Activated gamma-delta T cell treated with anti-CD3 and anti-CD28 coated beads, Interleukin-2, amount 50 U/mL, for 16 hours (primary cell): ENCODE measurements at places on chromosomes 5 and 9.
A peak's percentile ranks its signal among the peaks of the same experiment; 100 is the strongest.

- no peak for DNase-seq
These were observed 103.7 kb downstream of the EHMT1 start for GRCh38 chr9:137722481-137722880.

- peak; percentile 55 for DNase-seq
These were observed 865 bp upstream of the SLC22A4 start for GRCh38 chr5:132293066-132293991.

DNA sequence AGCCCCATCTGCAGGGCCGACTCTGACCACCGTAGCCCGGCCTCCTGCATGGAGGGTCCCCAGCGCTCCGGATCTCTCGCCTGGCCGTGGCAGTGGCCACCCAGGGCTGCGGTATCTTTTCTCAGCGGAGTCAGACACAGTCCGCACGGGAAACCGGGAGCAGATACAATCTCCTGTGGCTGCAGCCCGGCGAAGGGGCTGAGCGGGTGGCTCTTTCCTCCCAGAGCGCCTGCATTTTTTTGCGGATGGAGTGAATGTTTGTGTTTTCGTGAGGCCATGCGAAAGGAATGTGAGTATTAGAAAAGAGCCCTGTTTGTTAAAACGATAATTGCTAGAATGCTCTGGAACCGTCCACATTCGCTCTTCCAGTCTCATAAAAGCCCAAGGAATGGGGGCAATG lies 53.4 kb upstream of the PTCH1 start:
- no peak for DNase-seq

DNA sequence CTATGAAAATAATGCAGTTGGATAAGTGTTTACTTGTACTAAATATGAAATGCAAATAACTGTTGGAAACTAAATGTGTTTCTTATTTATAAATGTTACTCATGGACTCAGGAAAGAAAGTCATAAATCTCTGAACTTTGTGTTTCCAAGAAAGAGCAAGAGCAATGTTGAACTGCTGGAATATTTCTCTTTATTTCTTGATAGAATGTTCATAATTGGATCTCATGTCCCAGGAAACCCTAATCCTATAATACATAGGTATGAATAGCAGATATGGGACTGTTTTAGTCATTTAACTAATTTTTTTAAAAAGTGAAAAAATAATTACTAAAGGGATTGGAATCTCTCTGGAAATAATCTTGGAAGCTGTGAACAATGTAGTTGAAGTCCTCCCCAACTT lies 245.0 kb upstream of the ACTBL2 start:
- DNase-seq, result no peak

- DNase-seq, result no peak
These were observed 1.1 kb downstream of the CD14 start for GRCh38 chr5:140631831-140632365.

GRCh38 chr9:130408669-130409068 lies 36.1 kb upstream of the ASS1 start:
- no peak for DNase-seq

DNA sequence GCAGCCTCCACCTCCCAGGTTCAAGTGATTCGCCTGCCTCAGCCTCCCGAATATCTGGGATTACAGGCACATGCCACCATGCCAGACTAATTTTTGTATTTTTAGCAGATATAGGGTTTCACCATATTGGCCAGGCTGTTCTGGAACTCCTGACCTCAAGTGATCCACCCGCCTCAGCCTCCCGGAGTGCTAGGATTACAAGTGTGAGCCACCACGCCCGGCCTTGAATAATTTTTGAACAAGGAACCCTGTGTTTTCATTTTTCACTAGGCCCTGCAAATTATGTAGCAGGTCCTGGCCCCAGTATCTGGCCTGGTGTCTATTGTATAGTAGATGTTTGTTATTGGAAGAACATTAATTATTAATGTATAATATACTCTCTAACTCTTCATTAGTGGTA lies 140.7 kb downstream of the PIK3R1 start:
- DNase-seq, result no peak

DNA sequence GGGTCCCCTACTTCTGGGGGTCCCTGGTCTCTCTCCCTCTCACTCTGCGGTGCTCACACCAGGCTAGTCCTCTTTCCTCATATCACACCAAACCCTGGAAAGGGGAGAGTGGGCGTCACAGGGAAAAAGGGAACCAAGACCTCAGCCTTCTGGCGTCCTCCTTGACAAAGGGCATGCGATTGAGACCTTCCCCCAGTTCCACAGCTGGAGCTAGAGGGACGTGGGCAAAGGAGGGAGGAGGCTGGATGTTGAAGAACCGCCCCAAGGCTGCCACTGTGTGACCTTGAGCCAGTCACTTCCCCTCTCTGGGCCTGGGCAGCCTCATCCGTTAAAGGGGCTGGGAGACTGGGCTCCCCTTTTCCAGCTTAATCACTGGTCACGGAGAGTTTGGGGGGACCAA lies 18.5 kb upstream of the TOR2A start:
- DNase-seq, result no peak

DNA sequence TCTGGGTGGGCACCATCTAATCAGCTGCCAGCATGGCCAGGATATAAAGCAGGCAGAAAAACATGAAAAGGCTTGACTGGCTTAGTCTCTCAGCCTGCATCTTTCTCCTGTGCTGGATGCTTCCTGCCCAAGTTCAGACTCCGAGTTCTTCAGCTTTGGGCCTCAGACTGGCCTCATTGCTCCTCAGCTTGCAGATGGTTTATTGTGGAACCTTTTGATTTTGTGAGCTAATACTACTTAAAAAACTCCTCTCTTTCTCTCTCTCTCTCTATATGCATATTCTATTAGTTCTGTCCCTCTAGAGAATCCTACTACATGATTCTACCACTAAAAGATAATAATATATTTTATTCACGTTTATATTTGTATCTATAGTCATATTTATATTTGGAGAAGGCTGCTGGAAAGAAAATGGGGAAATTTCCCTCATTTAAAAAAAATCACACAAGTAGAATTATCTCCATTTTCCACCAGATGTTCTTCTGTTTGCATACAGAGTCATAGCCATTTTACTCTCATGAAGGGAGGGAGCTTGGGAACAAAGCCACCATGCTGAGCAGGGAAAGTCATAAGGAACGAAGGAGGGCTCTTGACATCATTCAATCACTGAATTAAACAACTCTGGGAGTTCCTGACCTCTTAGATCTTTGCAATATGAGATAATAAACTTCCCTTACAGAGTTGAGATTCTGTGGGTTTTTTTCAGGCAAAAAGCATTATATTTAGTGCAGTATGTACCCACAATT lies 1137.4 kb upstream of the CDH18 start:
- no peak for DNase-seq

- no peak for DNase-seq
These were observed 23.0 kb downstream of the DYNC2I2 start for GRCh38 chr9:128633601-128634000.

DNA sequence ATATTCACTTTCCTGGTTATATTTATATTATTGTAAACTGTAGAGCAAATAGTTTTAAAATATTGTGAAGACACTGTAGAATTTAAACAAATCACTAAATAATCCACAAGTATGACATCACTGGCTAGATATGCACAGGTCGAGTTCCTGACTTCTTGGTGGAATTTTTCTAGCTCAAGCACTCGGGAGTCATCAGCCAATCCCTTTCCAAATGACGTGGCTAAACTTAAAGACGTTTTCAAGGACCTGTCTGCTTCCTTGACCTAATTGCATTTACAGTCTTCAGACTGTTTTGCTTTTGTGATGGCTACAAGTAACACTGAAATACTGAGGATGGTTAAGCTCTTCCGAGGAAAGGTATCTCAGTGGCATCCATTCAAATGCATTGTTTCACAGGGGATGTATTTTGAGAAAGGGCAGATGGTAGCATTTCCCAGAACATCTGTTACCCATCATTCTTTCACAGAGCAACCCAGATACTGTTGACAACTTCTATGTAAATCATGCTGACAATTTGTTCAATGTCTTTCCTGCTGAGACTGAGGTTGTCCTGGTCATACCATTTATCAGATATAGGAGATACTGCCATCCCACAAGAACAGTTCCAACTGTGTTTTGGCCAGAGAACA lies 262.8 kb downstream of the CDH10 start:
- DNase-seq, result no peak

- DNase-seq, result no peak
These were observed 39.8 kb upstream of the FUBP3 start for GRCh38 chr9:130539420-130540223.

DNA sequence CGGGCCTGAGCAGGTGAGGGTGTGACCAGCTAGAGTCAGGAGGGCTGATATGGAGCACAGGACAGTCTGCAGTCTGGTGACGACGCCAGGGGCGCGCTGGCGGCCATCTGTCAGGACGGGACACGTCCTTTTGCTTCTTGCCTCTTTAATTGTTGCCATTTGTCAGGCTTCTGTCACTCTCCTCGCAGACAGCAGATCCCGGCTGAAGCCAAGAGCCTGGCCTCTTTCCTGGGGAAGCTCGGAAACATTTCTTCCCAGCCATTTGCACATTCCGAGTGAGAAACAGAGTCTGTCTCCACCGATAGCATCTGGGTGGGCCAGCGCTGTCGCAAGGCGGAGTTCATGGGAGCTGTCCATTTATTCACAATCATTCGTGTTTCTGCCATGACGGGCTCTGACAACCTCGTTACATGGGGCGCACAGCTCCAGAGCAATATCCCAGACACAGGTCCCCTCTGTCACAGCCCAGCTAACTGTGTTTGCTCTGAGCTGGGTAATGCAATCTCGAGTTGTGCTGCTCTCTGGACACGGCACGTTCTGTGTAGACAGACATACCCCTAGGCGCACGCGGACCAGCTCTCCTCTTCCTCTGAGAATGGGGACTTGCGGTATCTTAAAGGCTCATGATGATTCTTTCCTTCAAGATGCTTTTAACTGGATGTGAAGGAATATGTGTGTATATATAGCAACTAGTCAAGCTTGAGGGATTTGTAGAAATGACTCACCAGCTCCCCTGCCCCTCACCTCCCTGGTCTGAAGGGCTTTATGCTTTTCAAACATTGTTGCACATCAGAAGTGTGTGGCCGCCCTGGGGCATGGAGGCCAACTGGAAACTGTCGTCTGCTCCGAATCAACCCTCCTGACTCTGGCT lies 105.3 kb upstream of the FCN2 start:
- DNase-seq, result no peak

DNA sequence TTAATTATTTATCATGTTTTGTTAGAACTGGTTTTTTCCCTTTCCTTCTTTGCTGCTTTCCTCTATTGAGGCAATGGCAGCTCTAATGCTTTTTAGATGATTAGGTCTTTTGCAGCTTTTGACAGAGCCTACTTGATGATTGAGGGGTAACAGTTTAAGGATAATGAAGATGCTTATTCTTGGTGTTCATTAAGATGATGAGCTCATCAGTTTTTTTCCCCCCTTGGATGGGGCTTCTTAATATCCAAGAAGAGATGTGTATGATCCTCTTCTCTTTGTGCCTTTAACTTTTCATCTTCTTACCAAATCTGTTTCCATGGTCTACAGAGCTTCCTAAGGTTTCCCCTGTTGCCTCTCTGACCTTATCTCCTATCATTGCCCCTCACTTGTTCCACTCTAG lies 15.8 kb downstream of the RBM27 start:
- no peak for DNase-seq

DNA sequence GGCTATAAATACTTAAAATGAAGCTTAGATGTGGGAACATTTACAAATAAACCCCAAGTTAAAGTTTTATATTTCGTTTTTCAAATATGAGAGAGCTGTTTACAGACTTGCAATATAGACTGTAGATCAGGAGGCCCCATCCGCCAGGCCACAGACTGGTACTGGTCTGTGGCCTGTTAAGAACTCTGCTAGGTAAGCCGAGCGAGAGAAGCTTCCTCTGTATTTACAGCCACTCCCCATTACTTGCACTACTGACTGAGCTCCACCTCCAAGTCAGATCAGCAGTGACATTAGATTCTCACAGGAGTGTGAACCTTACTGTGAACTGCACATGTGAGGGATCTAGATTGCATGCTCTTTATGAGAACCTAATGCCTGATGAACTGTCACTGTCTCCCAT lies 561.4 kb upstream of the FAM174A start:
- no peak for DNase-seq

DNA sequence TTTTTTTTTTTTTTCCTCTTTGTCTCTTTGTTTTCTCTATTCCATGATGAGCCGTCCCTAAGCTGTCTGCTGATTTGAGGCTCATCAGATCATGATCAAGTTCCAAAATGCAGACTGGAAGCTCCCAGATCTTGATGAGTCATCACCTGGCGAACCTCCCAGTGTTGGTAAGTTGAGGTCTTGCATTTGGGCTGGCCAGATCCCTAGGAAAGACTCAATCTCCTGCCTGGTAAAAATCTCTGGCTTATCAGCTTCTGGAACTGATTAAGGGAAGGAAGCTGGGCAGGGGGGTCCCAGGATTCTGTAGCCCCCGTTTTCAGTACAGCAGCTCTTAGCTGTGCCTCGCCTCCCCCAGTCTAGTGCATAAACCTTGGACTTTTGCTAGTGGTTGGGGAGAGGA lies 69.0 kb downstream of the TSPAN17 start:
- no peak for DNase-seq

DNA sequence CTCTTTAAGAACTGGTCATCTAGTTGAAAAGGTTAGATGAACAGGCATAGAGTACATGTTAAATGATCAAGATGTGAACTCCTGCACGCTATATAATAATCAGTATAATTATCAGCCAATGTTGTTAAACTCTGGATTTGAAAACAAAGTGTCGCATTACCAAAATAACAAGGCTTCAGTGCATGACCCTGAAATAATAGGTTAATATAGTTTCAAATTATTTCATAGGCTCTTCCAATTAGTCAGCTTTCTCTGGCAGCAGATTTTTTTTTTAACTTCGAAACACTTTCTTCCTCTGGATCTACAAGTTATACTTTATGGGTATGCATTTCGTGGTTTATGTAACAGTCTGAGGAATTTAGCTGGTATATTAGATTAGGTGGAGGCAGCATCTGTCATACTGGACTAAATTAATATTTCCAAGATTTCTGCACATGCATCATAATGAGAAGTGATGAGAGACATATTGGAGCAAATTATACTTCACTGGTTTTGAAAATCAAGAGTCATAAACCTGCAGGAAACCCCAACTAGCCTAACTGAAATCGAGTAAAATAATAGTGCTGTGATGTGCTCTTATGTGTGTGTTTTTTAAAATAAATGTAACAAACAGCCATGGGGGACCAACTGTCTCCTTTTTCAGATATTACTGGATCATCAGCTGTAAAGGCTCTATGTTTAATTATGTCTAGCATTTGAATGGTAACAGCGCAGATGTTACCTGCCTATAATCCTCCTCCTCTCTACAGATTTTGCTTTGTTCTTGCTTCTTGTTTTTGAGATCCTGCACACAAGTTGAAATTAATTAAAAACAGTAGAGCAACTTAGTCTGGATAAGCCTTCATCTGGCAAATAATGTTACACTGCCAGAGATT lies 85.9 kb upstream of the CKMT2 start:
- no peak for DNase-seq

DNA sequence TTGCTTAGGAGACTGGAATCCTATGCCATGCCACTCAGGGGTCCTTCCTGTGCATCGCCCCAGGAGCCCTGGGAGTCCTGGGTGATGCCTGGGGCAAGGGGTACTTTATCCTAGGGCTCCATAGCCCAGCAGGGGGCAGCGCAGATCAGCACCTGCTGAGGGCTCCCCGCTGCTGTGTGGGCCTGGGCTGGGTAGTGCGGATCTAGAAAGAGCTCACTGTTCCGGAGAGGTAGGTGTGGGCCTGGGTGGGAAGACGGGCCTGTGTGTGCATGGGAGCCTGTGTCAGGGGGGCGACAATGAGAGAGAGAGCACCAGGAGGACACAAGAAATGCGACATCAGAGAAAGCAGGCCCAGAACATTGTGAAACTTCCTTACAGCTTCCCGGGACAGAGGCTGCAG lies 11.4 kb upstream of the DAB2IP start:
- no peak for DNase-seq

GRCh38 chr5:131528682-131529081 lies 106.3 kb downstream of the RAPGEF6 start:
- no peak for DNase-seq

GRCh38 chr5:149037817-149038216 lies 25.0 kb downstream of the SH3TC2 start:
- no peak for DNase-seq
